Fibroblast of the aortic adventitia (primary cell): ENCODE measurements at places on chromosomes 11 and 22.

DNA sequence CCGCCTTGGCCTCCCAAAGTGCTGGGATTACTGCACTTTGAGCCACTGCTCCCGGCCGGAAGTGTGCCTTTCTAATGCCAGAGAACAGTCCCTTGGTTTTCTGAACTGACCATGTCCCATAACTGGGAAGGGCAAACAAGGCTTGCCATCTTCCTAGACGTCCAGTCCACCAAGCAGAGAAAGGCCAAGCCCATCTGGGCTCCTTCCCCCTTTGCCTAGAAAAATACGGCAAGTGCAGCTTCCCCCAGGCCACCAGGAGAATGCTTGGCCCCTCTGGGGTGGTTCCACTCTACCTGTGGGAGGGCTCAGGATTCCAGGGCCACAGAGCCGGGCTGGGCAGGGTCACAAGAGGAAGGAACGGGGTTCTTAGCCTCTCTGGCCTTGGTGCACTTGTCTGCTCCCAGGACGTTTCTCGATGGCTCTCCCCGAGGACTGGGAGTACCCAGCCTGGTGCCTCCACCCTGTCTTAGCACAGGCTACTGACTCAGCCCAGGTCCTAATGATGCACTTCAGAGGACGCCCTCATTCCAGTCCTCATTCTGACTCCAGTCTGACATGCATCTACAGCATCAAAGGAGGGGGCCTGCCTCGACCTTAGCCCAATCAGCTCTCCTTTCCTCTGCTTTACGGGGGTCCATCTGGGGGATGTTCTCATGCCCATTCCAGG, 1.2 kb downstream of the USP2 start:
- DNase-seq, result no peak

- no peak for DNase-seq
Observed at GRCh38 chr11:44873537-44873936, 77.1 kb downstream of the TP53I11 start.

GRCh38 chr11:43578346-43579170, 102.0 kb upstream of the HSD17B12 start:
- DNase-seq, result peak; percentile 42

GRCh38 chr11:30471244-30471643, 114.9 kb downstream of the MPPED2 start:
- no peak for DNase-seq

GRCh38 chr11:62054081-62054480, 69.7 kb upstream of the INCENP start:
- no peak for DNase-seq

GRCh38 chr11:86418106-86418505, 43.4 kb downstream of the CCDC81 start:
- DNase-seq, result no peak
